ENCODE measurements at places on chromosomes 13 and 19. TPM values are rescaled to one million over a fixed set of nuclear protein-coding genes. Genes with fewer than 3 reads are reported as not detected.

MATK gene
- total RNA-seq = 0.24 TPM

DNA sequence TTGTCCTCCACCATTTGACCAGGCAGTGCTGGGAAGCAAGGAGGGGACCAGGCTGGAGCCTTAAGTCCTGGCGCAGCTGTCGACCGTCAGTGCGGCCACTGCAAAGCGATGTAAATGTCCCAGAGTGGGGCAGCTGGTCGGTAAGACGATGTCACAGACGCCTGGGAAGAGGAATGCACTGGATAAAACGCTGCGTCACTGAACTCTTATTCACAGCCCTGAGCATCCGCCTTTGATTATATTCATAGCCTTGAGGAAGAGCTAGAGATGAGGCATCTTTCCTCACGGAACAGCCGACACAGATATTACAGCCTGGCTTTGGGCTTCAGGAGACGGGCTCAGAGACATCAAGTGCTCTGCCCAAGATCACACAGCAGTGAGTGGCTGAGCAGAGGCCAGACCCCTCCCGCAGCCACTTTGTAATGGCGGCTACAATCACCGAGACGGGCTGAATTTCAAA, 17.6 kb upstream of the TUBGCP3 start:
- ATAC-seq = no peak

- ATAC-seq = no peak
These were observed 883.4 kb downstream of the DIAPH3 start for GRCh38 chr13:59280297-59280696.

MYO16 gene
- 0.04 TPM for total RNA-seq

SPC24 gene
- 17.1 TPM for total RNA-seq

GAPDHS gene
- total RNA-seq = not detected
